ENCODE measurements at places on chromosomes 12 and 14.

GRCh38 chr12:106039242-106039641, 99.5 kb downstream of the NUAK1 start:
- DNase-seq = no peak

GRCh38 chr14:55874785-55875184, 243.4 kb upstream of the PELI2 start:
- DNase-seq = no peak

GRCh38 chr12:30358671-30359070, 337.0 kb downstream of the IPO8 start:
- no peak for DNase-seq

- DNase-seq = no peak
These were observed 28.4 kb downstream of the BCL2L14 start for GRCh38 chr12:12099102-12099501.

DNA sequence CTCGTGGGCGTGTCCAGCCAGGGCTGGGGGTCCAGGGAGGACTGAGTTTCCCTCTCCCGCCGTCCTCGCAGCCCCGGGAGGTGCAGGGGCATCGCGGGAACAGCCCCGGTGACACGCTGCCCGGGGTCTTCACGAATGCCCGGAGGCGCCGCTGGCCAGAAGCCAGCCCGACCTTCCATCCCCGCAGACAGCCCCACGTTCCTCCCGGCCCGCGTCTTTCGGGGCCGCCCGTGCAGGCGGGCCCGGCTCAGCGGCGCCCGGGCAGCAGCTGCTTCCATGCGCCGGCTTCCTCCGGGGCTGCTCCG, 827 bp upstream of the TEDC1 start:
- no peak for DNase-seq

GRCh38 chr14:59819446-59820088, 51.0 kb downstream of the RTN1 start:
- no peak for DNase-seq

GRCh38 chr12:45439039-45439438, 223.1 kb downstream of the ANO6 start:
- DNase-seq = no peak

DNA sequence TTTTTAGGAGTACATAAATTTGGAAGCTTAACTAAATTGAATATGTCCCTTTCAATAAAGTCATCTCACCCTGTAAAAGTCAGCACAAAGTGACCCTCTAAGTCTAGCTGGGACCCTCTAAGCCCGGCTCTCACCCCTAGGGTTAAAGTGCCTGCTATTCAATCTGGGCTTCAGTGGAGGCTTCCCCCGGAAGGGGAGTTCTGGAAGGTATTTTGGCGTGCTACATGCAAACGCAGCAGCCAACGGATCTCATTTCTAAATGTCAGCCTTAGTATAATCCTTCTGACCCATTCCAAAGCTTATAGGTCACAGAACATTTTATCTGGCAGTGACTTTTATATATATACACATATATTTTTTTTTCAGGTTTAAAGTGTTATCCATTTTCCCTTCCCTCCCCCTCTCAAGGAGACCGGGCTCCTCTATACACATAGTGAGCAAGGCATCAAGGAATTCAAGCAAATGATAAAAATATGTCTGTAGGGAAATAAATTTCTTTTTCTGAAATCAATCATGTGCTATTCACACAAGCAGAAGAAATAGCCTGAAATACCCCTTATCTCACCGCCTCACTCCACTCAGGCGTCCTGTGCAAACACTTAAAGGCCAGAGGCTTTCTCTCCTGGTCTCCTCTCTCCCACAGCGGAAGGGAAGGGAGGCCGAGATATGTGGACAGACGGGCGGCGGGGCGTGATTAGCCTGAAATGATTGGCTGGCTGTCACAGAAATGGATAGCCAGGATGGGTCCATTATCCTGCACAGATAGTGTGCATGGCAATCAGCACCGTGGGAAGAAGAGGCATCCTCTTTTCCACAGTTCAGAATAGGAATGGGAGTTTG, 301.7 kb downstream of the GALC start:
- no peak for DNase-seq

DNA sequence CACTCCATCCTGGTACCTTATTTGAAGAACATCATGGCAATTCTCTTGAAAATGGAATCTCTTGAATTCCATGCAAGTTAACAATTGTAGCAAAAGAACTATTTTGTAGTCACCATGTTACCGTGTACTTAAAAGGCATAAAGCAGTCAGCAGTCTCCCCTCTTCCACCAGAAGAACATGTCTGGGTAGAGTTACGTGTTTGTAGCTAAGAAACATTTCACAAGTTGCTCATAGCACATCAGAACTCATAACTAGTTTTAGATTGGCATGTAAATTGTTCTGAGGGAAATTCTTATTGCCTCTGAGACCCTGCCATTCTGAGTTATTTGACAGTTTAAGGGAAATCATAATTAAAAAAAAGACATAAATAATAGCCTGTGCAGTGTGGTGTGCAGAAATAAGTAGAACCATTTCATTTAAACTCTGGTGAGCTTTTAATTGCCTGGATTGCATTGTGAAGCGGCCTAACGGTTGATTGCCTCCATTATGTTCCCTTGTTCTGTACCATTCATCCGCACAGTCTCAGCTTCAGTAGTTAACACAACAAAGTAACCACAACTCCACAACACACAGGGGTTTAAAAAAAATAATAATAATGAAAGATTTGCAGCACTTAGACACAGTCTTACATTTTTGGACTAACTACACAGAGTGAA, 2.6 kb downstream of the LMO3 start:
- no peak for DNase-seq

DNA sequence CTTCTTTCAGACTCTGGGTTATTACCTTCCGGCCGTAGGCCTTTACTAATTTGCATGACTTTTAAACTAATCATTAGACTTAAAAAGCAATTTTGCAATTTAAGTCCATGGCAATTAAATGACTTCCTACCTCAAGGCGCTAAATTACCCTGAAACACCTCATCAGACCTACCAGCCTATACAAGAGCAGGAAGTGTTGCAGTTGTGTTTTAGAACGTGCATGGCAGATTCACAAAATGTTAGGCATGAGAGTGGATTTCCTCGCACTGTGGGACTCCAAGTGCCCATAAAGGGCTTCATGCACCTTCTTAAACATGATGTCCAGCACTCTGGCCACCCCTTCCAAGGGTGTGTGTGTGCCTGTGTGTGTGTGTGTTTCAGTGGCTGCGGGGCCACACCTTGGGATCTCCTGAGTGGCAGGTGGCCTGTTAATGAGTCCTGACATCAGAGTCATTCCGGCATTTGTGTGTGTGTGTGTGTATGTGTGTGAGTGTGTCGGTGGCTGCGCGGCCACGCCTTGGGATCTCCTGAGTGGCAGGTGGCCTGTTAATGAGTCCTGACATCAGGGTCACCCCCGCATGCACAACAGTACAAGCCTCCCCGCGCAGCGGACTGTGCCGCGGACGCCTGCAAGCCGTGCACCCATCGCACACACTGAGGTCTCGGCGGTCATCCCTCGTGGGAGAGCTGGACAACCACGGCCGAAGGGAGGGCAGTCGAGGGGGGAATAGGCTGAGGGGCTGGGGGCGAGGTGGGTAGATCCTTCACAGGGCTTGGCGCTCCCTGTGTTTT, 900 bp downstream of the C2CD5 start:
- peak; percentile 7 for DNase-seq

DNA sequence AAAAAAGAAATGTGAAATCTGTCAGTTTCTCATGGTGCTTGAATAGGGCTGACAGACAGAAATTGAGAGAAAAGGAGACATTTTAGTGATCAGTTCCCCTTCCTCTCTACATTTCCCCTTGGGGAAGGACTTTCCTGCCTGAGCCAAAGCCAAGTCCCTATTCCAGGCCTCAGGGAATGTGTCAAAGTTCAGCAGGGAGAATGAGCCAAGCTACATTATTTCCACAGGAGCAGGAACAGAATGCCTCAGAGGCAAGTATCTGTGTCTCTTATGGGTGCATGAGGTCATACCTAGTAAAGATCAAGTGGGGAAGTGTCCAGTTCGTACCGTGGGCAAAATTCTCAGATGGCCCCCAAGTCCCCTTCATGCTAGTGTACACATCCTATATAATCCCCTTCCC, 68.6 kb downstream of the IQSEC3 start:
- DNase-seq = no peak
